Retina (tissue), 1 donor: ENCODE measurements at places on chromosomes 2 and 18.

GRCh38 chr2:100998235-100998573 is 3.9 kb upstream of the RPL31 start:
- no peak for DNase-seq

GRCh38 chr2:41668529-41668928 is 379.3 kb upstream of the PKDCC start:
- DNase-seq, result no peak

GRCh38 chr2:68412127-68412819 is 47.2 kb downstream of the PLEK start:
- no peak for DNase-seq

GRCh38 chr2:121650315-121650930 is 1.2 kb upstream of the CLASP1 start:
- no peak for DNase-seq

- no peak for DNase-seq
Observed at GRCh38 chr18:24413148-24413547, 13.3 kb upstream of the IMPACT start.

GRCh38 chr2:236164201-236164924 is 3.8 kb downstream of the GBX2 start:
- peak; percentile 84 for DNase-seq

GRCh38 chr2:105373895-105374401 is 24.9 kb downstream of the FHL2 start:
- DNase-seq, result no peak

DNA sequence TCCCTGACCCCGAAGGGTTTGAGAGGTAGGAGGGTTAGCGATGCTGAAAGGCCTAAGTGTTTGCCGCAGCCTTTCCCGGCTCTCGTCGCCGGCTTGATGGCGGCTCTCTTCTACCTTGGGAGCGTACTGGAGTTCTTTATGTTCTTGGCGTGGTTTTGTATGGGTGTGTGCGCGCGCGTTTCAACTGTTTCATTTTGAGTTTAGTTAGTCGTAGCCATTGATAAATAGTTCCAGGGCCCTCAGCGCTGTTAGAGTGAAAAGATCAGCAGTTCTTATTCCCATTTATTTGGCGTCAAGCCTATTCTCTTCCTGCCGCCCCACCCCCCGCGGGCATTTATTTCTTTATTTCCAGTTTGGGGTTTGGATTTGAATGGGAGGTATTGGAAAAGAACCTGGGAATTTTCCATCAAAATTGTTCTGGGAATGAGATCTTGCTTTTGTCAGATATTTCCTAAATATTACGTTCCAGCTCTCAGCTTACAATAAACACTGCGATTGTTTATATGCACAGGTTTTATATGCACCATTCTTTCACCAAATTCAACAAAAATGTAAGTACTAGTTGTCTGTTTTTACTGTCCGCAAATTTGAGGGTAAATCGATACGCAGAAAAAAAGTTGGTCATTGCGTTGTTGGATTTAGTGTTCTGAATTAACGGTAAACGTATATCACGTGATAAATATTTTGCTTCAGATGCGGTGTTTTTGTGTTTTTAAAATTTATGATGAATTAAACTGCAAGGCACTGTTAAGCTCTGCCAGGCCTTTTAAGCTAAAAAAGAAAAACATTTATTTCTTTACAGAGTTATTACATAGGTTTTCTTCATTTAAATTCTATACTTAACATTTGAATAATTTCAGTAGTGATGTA is 954 bp downstream of the CCNT2 start:
- no peak for DNase-seq

DNA sequence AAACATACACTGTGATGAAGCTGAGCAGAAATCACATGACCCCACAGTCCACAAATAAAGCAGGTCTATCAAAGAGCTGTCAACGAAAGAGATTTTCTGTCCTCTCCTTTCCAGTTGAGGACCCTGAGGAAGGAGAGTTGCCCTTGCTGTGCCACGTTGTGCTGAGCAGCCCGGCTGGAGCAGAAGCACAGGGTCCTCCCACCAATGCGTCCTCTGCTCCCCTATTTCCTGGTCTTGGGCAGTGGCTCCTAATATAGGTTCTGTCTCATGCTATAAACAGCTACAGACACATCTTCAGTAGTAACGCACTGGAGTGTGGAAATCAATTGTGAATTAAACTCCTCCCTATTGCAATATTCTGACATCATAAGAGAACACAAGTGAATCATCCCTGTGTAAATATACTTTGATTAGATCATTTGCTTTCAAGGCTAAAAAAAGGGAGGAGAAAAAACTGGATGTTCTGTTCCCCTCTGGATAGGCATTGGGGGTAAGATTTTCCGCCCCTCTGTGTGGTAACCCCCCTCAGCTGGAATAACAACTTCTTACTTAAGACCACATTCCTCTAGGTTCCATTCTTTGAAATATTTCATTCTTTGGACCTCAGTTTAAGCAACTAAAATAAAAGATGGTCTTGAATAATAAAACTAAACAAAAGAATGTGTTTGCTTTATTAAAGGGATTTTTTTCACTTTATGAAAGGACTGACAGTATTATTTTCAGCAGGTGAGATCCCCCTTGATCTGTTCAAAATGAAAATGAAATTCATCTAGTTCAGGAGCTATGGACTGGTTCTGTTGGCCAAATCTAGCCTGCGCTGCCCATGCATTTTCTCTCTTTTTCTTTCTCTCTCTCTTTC is 8.3 kb upstream of the RHOB start:
- DNase-seq, result no peak

DNA sequence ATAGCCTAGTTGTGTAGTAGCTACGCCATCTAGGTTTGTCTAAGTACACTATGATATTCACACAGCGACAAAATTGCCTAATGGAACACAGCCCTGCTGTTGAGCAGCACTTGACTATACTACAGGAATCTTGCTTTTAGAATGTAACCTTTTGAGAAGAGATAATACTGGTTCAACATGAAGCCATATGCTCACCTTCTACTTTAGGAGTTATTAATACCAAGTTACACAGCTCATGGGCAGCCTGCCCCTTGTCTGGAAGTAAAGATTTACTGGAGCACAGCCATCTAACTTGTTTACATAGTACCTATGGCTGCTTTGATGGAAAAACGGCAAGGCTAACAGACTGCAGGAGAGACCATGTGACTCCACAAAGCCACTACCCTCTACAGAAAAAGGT is 174.8 kb downstream of the DYM start:
- no peak for DNase-seq

DNA sequence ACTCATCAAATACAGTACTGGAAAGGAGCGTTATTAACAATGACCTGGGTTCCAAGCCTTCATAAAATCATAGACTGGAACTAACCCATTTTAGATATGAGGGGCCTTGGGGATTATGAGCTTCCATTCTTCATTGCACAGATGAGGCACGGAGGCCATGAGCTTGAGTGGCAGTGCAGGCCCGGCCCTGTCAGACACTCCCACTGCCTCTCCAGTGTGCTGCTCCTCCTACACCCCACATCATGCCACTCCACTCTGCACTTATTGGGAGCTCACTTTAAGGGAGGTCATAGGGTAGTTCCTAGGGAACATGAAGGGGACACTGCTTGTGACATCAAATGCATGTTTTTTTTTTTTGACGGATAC is 77.9 kb downstream of the TSN start:
- peak; percentile 35 for DNase-seq

- peak; percentile 76 for DNase-seq
Observed at GRCh38 chr2:174682578-174683391, 81.5 kb downstream of the CHRNA1 start.

DNA sequence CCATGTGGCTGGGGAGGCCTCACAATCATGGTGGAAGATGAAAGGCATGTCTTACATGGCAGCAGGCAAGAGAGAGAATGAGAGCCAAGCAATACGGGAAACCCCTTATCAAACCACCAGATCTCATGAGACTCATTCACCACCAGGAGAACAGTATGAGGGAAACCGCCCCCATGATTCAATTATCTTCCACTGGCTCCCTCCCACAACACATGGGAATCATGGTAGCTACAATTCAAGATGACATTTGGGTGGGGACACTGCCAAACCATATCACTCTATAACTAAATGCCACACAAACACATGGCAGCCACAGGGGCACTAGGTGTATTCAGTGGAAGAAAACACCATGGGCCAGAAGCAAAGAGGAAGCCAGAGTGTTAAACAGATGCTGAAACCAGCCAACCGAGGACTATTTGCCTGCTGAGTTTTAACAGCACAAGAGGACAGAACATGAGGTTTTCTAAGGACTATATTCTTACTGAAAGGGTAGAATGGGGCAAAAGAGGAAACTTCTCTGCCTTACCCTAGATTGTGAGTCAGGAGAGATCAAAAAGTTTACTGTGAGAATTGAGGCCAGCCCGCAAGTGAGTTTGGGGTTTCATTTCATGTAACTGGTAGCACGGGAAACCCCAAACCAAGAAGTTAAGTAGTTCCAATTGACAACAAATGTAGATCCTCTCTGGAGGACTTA is 49.2 kb downstream of the SIGLEC15 start:
- DNase-seq, result no peak

- no peak for DNase-seq
Observed at GRCh38 chr2:239116456-239117246, 268.8 kb downstream of the TWIST2 start.

DNA sequence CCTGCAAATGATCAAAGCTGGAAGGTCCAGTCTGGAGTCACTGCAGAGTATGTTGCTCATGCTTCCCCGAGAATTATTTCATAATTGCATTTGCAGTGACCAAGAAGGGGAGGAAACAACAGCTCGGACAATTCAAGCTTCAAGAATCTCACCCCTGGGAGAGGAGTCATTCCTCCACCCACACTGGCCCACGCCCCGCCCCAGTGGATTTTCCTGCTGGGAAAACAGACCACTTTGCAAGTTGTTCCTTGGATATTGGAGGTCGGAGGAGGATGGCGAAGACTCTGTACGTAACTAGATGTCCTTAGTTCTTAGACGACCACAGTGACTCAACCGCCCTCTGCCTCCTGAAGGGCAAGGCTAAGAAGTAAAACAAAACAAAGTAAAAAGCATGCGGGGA is 159.4 kb downstream of the TPO start:
- DNase-seq, result no peak

DNA sequence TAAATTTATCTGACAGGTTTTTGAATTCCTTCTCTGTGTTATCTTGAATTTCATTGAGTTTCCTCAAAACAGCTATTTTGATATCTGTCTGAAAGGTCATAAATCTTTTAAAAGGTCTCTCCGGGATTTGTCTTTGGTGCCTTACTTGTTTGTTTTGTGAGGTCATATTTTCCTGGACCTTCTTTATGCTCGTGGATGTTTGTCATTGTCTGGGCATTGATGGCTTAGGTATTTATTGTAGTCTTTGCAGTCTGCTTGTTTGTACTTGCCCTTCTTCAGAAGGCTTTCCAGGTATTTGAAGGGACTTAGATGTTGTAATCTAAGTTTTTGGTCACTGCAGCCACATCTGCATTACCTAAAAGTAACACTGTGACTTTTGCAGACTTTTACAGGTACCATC is 355.2 kb downstream of the PARD3B start:
- no peak for DNase-seq

DNA sequence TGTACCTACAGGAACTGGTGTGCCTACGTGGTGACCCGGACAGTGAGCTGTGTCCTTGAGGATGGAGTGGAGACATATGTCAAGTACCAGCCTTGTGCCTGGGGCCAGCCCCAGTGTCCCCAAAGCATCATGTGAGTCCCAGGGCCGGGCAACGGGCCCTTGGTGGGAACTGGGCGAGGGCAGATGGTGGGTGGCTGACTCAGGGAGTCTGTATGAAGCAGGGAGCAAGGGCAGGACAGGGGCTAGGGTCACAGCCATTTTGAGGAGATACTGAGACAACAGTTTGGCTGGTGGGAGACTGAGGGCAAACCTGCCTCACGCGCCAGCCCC is 1.7 kb downstream of the EMILIN1 start:
- DNase-seq, result no peak

GRCh38 chr2:196555726-196556125 is 83.8 kb upstream of the CCDC150 start:
- no peak for DNase-seq

DNA sequence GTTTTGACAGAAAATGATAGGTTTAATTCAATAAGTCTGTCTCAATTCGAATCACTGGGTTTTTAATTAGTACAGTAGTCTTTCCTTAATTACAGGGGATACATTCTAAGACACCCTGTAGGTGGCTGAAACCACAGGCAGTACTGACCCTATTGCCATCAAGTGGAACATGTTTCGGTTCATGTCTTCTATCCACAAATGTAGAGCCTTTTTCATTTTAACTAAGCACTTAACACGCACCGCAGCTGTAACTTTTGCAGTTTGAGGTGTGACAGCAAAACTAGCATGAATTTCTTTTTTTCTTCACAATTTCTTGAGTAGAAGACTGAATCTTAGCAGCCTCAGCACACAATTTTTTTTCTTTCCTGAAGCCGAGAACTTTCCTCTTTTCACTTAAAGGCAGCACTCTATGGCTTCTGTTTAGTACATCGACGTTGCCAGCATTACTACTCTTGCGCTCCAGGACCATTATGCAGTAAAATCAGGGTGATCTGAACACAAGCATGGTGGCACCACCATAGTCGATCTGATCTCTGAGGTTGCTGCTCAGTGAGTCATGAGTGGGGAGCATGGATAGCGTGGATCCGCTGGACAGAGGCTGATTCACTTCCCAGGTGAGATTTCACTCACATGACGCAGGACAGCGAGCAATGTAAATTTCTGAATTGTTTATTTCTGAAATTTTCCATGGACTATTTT is 805.1 kb downstream of the RNF144A start:
- DNase-seq, result no peak

DNA sequence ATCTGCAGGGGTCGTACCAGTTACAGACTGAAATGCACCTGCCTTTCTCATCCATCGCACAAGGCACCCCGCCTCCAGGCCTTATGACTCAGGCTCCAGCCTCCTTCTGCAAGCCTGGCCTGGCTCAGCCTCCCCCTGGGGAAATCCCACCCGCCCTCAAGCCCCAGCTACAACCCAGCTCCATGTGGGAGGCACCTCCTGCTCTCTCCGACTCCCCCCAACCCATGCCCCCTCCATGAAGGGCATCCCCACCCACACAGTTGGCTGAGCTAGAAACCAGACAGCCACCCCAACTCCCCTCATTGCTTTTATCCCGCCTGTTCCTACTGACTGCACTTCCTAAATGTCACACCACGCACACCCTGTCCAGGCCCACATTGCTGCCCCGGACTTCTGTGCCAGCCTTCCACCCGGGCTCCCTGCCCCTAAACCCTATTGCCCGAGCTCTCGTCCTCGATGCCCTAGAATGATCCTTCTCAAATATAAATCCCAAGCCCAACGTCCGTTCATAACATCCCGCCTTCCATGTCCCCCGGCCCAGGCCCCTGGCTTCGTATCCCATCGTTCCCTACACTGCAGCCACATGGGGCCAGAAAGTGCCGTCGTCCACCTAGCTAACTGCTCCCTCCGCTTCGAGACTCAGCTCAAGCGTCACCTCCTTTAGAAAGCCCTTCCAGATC is 9.9 kb downstream of the DNMT3A start:
- no peak for DNase-seq

DNA sequence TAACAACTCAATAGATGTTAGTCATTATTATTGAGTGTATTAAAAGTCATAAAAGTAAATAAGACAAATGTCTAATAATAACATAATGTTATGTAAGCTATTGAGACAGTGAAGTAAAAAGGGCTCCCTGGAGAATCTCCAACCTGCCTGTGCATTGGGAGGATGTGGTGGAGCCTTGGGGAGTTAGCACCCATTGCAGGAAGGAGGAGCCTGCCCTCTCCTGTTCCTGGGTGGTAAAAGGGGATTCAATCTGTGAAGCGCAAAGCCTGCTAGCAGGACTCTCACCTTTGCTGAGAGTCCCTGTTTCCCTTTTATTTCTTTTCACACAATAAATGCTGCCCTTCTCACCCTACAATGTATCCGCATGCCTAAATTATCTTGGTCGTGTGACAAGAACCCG is 206.1 kb downstream of the RAB3GAP1 start:
- DNase-seq, result no peak
